NCI-H460 (cell line): ENCODE measurements at places on chromosomes 16 and 17.

- no peak for DNase-seq
Measured at GRCh38 chr16:2865651-2866050, 7.7 kb upstream of the PRSS22 start.

GRCh38 chr17:1750628-1751027 is 8.0 kb downstream of the SERPINF2 start:
- no peak for DNase-seq

DNA sequence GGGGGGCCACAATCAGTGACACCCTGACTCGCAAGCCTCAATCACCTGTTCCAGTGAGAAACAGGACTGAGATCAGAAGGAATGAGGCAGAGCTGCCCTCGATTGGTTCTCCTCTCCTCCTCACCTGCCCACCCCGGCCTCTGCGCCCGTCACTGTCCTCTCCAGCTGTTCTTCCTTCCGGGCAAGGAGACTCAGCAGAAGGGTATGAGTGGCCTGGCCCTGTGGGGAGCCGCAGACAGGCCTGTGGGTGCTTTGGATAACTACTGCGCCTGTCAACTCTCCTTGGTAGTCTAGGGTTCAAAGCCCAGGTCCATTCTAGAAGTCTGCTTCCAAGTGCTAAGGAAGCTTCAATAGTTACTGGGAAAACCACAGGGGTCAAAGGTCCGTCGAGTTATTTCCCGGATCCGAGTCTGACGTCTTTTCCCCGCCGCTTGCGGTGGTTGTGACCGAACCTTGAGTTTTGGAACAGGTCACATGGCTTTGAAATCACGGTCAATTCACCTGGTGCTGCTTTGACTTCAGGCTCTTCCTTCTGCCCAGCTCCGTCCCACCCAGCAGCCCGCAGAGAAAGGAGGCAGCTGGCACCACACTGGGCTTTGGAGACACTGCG is 8.3 kb downstream of the CARD14 start:
- DNase-seq = no peak

GRCh38 chr17:32871746-32872145 is 5.2 kb downstream of the MYO1D start:
- no peak for DNase-seq

- DNase-seq = no peak
Measured at GRCh38 chr17:83024218-83024971, 55.0 kb upstream of the METRNL start.

DNA sequence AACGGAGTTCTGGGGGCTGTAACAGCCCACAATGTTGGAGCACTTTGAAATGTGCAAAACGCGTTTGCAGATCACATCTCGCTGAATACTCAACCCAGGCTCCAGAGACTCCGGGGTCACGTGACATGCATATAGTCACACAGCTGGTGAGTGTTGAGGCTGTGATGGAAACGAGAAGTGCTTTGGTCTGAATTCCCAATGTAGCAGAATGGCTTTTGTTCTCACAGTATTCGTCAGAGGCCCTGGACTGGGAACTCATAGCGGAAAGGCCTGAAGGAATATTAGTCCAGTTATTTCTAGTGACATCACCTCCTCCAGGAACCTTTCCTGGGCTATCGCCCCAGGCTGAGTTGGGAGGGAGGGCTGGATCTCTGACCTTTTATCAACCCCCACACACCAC is 95.8 kb upstream of the CRHR1 start:
- no peak for DNase-seq

- no peak for DNase-seq
Measured at GRCh38 chr17:3993493-3994220, 29.4 kb upstream of the ATP2A3 start.

- DNase-seq = no peak
Measured at GRCh38 chr17:37056622-37057021, 107.9 kb downstream of the AATF start.

DNA sequence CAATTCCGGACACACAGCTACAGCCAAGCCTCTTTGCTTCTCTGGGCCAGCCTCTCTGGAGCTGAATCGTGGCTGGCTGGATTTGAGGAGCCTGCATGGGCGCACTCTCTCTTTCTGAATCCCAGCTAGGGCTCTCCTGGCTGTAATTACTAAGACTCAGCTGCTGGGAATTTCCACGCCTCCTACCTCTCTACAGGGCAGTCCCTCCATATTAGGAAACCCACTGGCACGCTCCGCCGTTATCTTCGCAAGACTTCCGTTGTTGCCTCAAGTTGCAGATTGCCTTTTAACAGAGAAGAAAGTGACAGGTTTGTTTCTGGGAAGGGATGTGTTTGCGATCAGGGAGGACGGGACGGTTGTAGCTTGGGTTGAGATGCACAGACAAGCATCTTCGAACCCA is 188.4 kb upstream of the NLRP1 start:
- no peak for DNase-seq

DNA sequence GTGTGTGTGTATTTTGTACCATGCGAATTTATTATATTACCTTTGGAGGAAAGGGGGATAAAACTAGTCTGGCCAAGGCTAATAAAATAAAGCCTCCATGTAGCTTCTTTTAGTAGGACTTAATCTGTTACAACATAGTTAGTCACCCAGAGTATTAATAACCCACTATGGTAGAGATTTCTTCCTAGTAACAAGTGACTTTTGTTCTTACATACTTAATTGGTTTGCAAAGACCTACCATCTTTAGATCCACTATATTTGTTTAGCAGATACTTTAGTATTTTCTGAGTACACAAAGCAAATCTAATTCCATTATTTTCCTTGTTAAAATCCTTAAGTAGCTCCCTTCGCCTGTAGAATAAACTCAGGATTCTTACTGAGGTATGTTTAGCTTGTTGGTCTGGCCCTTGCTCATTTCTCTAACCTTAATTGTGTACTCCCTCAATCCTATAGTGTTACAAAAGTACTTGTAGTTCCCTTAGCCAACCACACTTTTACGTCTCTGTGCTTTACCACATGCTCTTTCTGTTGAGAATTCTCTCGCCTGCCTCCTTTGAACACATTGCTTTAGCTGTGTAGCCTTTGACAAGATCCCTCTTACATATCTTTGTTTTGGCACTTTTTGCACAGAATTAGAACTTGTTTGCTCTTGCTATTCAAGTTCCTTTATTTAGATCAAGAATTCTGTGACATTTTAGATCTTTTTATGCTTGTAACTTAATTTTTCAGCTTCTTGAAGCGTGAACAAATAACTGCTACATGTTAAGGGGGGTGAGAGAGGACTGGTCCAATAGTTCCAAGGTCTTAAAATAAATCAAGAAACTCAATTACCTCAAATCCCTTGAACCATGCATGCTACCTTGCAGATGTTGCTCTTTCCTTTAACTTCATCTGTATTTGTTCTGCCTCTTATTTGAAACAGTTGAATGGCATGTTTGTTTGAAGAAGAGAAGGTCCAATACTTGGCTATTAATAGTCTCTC is 23.8 kb downstream of the CLTC start:
- DNase-seq = no peak

GRCh38 chr16:66318505-66318904 is 48.0 kb upstream of the CDH5 start:
- DNase-seq = no peak
